ENCODE measurements at places on chromosomes 7 and 10. TPM values are rescaled to one million over a fixed set of nuclear protein-coding genes. Genes with fewer than 3 reads are reported as not detected.

GRCh38 chr10:113153493-113154102, 203.6 kb downstream of the TCF7L2 start:
- no peak for DNase-seq
- no peak overlapping the region for H3K27ac ChIP-seq
- H3K4me1 ChIP-seq: peaks cover 11% of the 10 kb centered on the region
- H3K27me3 ChIP-seq: no peaks in the 10 kb centered on the region
- H3K36me3 ChIP-seq: peaks cover 79% of the 10 kb centered on the region
- H3K4me3 ChIP-seq: no peak overlapping the region

DNA sequence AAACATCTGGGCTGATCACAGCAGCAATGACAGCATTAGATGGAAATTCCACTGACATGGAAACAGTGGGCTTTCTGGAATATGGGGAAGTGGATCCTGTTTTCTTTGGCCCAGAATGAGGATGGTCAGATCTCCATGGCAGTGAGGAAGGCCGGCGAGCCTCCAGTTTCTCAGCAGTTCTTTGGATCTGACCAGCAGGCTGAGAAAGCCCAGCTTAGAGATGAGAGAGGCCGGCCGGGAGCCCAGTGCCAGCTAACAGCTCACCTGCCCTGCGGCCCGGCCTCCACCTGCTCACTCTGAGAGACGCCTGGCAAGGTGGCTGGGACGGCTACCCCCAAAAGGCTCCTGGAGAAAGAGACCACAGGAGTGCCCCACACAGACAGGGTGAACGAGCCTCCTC, 24.2 kb downstream of the GPER1 start:
- peaks cover 10% of the 10 kb centered on the region for H3K4me1 ChIP-seq
- H3K27ac ChIP-seq: peak overlapping the region; percentile 60
- no peak overlapping the region for H3K4me3 ChIP-seq
- no peak for DNase-seq
- peaks cover 4% of the 10 kb centered on the region for H3K36me3 ChIP-seq
- no peaks in the 10 kb centered on the region for H3K27me3 ChIP-seq

DNA sequence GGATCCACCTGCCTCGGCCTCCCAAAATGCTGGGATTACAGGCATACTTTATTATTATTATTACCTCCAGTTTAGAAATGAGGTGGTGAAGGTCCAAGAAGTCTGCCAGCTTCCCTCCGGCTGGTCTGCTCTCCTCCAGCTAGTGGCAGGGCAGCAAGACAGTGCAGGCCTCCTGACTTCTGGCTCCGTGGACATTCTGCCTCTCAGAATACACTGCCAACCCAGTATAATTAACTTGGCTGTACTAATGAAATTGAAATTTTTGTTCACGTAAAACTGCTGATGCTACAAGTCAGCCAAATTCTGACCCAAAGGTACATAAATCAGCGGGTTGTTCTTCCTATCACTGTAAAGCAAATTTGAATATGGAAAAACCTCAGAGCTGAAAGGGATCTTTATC, 7.6 kb upstream of the PDE1C start:
- no peaks in the 10 kb centered on the region for H3K27me3 ChIP-seq
- H3K4me3 ChIP-seq: no peak overlapping the region
- no peak overlapping the region for H3K27ac ChIP-seq
- no peak for DNase-seq

GRCh38 chr10:104472957-104473745, 119.5 kb downstream of the CFAP58 start:
- H3K36me3 ChIP-seq: no peaks in the 10 kb centered on the region
- no peak overlapping the region for H3K27ac ChIP-seq
- H3K4me3 ChIP-seq: no peak overlapping the region

DNA sequence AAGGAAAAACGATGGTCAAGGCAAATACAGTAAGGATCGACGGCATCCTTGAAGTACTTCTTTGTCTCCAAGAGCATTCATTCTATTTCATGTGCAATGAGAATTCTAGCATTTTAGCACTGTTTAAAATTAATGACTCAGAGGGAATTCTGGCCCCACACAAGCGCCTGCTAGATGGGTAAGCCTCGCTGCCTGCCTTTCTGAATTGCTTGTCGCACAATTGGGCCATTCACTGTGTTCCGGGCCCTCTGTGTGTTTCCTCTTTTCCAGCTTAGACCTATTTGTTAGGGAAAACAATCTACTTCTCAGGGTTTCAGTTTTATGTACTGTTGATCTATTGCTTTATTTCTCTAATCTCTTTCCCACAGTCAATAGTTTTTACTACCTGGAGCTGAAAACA, 204.7 kb upstream of the ZNF32 start:
- DNase-seq: no peak
- H3K4me1 ChIP-seq: peaks cover 33% of the 10 kb centered on the region
- H3K27me3 ChIP-seq: no peaks in the 10 kb centered on the region
- no peak overlapping the region for H3K27ac ChIP-seq

- no peak overlapping the region for H3K27ac ChIP-seq
- DNase-seq: no peak
- no peak overlapping the region for H3K4me3 ChIP-seq
- H3K36me3 ChIP-seq: peaks cover 11% of the 10 kb centered on the region
Observed at GRCh38 chr10:91378061-91378460, 32.1 kb upstream of the HECTD2 start.

DNA sequence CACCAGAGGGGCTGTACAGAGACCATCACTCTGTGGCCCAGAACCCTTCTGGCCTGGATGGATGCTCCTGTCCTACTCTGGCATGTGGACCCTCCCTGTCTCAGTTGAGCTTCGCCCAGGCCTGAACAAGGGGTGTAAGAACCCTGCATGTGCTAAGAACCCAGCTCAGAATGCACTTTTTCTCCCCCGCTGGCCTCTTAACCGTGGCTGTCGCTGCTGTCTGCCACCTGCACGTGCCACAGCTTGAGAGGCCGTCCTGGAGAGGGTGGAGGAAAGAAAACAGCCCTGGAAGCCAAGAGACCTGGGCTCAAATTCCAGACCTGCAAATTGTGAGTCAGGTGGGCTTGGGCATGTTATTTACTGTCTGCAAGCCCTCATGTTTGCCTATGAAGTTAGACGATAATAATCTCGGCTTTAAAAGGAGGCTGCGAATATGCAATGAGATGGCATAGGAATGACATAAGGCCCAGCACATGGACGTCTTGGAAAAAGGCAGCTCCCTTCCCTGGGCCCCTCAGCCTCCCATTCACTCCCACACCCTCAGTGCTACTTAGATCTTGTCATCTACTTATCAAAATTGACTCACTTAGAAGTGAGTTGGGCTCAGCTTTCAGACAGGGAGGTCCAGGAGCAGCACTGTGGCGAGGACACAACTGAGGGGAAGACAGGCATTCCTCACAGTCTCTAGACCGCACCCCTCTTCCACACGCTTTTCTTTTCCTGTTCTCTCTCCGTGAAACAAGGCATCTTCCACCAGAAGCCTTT, 31.4 kb downstream of the FIGNL1 start:
- no peaks in the 10 kb centered on the region for H3K4me1 ChIP-seq
- no peak overlapping the region for H3K27ac ChIP-seq
- no peaks in the 10 kb centered on the region for H3K36me3 ChIP-seq
- H3K4me3 ChIP-seq: no peak overlapping the region

DNA sequence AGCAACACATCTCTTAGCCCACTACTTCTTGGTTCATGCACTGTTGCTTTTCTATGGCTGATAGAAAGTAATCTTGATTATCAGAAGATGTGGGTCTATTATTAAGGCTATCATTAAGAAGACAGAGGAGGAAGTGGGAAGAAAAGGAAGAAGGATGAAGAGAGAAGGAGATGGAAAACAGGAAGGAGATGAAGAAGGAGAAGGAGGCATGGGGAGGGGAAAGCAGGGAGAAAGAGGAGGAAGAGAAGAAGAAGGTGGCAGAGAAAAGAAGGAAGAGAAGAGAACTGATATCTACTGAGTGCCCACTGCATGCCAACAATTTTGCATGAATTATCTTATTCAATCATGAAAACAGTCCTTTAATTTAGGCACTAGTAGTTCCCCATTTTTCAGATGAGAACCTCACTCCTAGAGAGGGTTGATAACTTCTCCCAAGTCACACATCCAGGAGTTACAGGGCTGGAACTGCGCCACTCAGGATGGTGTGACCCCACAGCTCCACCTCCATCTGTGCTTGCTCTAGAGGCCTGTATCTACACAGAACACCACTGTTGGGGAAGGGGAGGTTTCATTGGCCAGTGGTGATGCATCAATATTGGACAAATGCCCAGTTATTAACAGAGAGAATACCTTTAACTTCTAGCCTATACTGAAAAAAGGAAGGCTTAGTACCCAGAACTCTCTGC, 147.4 kb downstream of the CXCL12 start:
- H3K36me3 ChIP-seq: no peaks in the 10 kb centered on the region
- no peak for DNase-seq
- no peak overlapping the region for H3K4me3 ChIP-seq
- H3K27me3 ChIP-seq: peaks cover 42% of the 10 kb centered on the region

- peaks cover 4% of the 10 kb centered on the region for H3K4me1 ChIP-seq
- H3K4me3 ChIP-seq: no peak overlapping the region
- H3K36me3 ChIP-seq: peaks cover 20% of the 10 kb centered on the region
- no peak for DNase-seq
- no peak overlapping the region for H3K27ac ChIP-seq
Observed at GRCh38 chr10:15211464-15211979, 43.0 kb upstream of the NMT2 start.

DNA sequence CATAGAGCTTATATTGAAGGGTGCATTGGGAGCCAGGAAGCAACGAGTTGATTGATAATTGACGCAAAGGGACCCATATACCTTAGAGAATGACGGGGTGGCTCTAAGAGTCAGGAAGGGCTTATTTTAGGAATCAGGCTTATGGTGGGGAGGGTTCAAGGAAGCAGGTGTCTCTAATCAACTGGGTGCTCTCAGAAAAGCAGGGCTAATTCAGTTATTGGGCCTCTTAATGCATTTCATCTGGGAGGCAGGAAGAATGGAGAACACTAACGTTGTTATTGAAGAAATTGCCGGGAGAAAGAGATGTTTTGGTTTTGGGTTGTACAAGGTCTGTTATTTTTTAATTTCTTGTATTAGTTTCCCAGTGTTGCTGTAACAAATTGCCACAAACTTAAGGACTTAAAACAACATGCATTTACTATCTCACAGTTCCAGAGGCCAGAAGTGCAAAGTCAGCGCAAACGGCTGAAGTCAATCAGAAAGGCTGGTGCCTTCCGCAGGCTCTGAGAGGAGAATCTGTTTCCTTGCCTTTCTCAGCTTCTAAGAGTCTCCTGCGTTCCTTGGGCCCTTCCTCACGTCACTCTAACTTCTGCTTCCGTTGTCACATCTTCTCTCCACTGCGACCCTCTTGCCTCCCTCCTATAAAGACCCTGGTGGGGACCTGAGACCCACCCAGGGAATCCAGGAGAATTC, 328.4 kb upstream of the C7orf33 start:
- H3K36me3 ChIP-seq: no peaks in the 10 kb centered on the region
- H3K4me3 ChIP-seq: no peak overlapping the region
- DNase-seq: no peak
- H3K27me3 ChIP-seq: peaks cover 6% of the 10 kb centered on the region

GRCh38 chr7:100444311-100445278, 8.3 kb upstream of the PPP1R35 start:
- H3K36me3 ChIP-seq: no peaks in the 10 kb centered on the region
- peaks cover 6% of the 10 kb centered on the region for H3K4me1 ChIP-seq
- no peak overlapping the region for H3K4me3 ChIP-seq
- H3K27ac ChIP-seq: no peak overlapping the region
- no peak for DNase-seq

DNA sequence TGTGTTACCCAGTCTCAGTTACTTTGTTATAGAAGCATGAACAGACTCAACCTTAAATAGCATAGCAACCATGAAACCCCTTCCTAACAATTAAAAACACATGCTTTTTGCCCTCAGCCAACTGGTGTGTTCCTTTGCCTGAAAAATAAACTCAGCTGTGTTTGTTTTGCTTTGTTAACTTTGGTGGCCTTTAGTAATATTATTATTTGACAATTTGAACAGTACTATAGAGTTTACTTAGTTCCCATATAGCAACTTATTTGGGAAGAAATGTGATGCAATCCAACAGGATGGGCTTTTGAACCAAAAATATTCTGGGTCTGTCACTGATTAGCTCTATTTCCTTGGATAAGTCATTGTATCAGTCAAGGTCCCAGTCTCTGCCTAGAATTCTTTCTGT, 22.5 kb upstream of the MKLN1 start:
- DNase-seq: no peak
- peaks cover 2% of the 10 kb centered on the region for H3K36me3 ChIP-seq
- no peaks in the 10 kb centered on the region for H3K27me3 ChIP-seq

DNA sequence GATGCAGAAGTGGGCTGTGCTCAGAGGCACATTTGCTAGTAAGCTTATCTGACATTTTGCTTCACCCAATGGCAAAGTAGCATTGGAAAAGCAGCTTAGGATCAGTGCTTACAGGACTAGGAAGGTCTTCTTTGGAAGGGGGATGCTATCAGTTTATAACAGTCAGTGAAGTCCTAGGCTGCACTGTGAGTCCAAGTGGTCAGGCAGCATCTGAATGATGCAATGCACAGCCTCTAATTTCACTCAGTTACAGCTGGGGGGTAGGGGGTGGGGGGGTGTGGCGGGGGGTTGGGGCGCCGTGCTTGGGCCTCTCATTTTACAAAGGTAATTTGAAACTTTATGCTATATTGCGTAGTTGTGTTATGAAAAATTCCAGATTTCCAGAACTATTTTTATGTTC, 652.3 kb upstream of the MGMT start:
- no peak overlapping the region for H3K27ac ChIP-seq
- H3K4me3 ChIP-seq: no peak overlapping the region
- no peaks in the 10 kb centered on the region for H3K27me3 ChIP-seq

DNA sequence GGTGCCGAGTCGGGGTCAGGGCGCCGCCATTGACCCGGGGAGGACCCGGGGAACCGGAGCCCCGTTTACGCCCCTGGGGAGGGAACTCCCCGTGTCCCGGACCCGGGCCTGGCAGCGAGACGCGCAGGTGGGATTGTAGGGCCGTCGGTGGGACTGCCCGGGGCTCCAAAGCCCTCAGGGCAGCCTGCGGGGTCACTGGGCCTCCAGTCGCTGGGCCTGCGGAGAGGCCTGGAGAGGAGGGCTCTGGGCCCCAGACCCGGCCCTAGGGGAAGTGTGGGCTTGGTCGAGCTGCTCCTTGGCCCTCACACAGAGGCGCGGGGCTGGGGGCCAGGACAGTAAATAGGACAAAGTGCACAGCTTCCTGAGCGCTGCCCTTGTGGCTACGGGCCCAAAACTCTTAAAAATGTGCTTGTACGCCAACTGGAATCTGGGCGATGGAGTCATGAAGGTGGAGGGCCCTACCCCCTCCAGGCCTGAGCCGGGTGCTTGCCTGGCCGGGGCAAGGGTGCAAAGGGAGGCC, 657 bp downstream of the ECHDC3 start:
- peaks cover 2% of the 10 kb centered on the region for H3K4me1 ChIP-seq
- no peaks in the 10 kb centered on the region for H3K36me3 ChIP-seq
- H3K27ac ChIP-seq: no peak overlapping the region
- peaks cover 22% of the 10 kb centered on the region for H3K27me3 ChIP-seq

- H3K27me3 ChIP-seq: no peaks in the 10 kb centered on the region
- H3K36me3 ChIP-seq: peaks cover 71% of the 10 kb centered on the region
- no peak for DNase-seq
Observed at GRCh38 chr7:5218564-5219360, 28.7 kb downstream of the WIPI2 start.

Gene TRIM50
- not detected for total RNA-seq

Gene GPR37
- total RNA-seq: 43.7 TPM
